ENCODE measurements at places on chromosomes 11 and 22. TPM values are rescaled to one million over a fixed set of nuclear protein-coding genes. Genes with fewer than 3 reads are reported as not detected.

GRCh38 chr22:46971099-46971763 is 208.8 kb downstream of the TBC1D22A start:
- no peak for DNase-seq

DNA sequence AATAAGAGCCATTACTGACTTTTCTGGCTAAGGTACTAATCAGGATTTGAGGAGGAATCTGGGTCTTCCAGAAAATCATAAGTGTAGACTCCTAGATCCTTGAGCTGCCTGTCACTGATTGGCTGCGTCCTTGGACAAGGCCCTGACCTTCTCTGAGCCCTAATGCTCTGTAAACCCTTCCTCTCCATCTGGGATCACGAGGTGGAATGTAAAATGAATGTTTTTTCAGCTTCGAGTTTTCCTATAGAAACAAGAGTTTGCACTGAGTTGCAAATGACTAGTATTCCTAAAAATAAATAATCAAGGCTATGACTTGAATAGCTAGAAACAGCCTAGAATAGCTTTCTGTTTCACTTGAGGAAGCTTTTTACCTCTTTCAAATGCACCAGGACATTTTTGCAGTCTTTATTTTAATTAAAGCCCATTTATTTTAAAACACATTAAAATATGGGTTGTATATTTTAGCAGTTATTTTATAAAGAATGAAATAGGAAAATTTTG is 1.1 kb upstream of the DIXDC1 start:
- no peak for DNase-seq

DNA sequence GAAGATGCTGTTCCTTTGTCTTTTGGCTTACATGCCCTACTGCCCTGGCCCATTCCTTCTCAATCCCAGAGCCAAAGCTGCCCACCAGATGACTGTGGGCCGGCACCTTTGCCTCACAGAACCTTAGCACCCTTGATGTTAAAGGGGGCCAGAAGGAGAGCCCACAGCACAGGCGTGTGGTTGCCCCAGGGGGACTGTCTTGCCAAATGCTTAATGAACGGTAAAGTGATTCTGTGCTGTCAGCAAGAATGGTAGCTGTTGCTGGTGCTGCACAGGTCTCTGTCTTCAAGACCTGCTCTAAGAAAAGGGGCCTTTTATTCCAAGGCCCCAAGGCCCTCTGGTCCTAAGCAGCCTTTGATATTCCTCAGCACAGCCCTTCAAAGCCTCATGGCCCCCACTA is 113.3 kb downstream of the MORC2 start:
- no peak for DNase-seq

GRCh38 chr11:111843661-111844060 is 27.7 kb downstream of the ALG9 start:
- no peak for DNase-seq

DNA sequence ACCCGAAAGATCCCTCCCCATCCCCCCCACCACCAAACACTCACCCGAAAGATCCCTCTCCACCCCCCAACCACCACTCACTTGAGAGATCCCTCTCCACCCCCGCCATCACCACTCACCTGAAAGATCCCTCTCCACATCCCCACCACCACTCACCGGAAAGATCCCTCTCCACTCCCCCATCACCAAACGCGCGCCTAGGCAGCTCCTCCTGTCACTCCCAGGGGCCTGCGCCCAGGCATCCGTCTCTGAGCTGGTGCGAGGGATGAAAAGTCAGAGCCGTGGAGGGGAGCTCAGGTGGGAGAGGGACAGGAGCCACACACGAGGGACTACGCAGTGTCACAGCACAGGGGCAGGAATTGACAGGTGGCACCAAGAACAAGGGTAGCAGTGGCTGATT is 11.5 kb downstream of the KIAA0930 start:
- DNase-seq, result no peak

DNA sequence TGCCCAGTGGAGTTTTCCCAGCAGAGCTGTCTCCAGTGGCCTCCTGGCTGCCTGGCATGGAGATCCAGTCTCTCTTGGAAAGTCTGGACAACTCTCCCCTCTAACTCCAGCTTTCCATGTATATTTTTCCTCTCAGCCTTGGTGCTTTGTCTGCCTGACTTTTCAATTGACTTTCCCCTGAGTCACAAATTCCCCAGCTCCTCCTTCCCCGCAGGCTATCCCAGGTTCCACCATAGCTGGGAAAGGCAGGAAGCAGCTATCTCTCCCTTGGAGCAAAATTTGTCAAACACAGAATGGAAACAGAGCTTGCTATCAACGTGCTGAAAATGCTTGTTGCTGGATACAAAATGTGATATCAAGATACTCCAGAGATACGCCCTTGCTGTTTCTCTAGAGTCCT is 384.8 kb downstream of the TMEM135 start:
- DNase-seq, result no peak

LUZP2 gene
- 5.6 TPM for polyA plus RNA-seq

MYO18B gene
- polyA plus RNA-seq, result 0.34 TPM

DERL3 gene
- polyA plus RNA-seq, result 2.7 TPM
